ENCODE measurements at places on chromosomes 11 and 22. TPM values are rescaled to one million over a fixed set of nuclear protein-coding genes. Genes with fewer than 3 reads are reported as not detected.

DNA sequence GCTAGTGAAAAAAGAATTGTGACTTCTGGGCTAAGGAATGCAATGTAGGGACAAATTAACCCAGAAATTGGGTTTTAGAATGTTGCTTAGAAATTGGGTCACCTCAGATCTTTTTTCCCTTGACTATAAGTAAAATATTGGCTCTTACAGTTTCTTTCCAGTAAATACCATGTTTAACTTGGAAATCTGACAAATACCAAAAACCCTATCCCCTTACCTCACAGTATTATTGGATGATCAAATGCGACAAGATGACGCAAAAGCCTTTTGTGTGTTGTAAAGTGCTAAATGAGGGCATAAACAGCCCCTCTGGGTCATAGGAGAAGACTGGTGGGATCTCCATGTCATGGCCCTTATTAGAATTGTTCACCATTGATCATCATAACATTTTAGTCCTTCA is 6.1 kb upstream of the UPB1 start:
- no peak for DNase-seq

DNA sequence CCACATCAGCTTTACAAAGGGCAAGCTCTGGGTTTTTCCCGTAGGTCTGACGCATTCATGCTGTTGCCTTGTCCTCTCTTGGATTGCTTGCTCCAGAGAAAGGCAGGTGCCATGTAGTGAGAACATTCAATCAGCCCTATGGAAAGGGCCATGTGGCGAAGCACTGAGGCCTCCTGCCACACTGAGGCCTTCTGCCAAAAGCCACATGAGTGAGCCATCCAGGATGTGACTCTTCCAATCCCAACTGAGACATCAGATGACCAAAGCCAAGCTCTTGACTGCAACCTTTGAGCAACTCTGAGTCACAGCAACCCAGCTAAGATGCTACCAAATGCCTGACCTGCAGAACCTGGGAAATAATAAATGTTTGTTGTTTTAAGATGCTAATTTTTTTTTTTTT is 9.0 kb upstream of the PANX3 start:
- DNase-seq: no peak

- DNase-seq: no peak
Measured at GRCh38 chr11:34904421-34904955, 11.7 kb downstream of the APIP start.

GRCh38 chr11:12629601-12630313 is 44.5 kb upstream of the TEAD1 start:
- no peak for DNase-seq

DNA sequence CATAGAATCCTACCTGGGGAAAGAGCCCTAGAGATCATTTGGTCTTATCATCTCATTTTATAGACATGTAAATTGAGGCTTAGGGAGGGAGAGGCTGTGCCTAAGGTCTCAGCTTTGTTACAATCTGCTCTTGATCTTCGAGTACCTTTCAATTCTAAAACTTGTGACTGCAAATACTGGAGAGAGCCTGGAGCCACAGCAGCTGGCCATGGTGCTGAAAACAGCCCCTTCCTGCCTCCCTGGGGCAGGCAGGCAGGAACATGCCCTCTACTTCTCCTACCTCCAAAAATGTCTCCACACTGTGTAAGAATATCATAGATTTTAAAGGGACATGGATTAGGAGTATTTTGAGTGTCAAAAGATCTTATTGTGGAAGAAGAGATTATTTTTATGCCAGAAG is 52.2 kb downstream of the C22orf42 start:
- DNase-seq: peak; percentile 48

DNA sequence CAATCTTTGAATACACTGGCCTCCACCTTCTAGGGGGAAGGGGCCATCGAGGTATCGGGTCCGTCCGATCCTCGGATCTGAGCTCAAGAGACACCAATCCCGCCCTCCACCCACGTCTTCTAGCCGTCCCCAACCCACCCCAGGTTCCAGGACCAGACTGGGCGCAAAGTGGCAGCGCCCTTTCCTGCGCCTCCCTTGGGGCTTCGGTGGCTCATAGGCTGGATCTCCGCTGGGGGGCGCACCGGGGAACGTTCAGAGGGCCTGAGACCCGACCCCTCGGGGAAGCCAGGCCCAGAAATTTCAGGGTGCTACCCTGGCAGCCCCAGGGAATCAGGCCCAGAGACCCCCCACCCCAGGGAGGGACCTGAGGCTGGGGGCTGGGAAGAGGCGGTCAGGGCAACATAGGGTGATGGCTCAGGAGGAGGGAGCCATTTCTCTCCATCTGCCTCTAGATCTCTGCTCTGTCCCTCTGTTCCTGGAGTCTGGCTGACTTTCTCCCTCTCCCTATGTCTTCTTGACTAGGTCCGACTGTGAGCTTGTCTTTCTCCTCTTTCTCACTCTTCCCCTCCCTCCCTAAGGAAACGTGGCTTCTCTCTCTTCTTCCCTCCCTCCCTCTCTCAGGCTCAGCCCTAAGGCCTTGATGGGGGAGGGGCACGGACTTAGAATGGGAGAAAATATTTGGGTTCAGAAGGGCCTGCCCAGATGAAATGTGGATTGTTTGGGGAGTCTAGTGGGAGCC is 1.1 kb downstream of the CREB3L1 start:
- DNase-seq: peak; percentile 62

- no peak for DNase-seq
Measured at GRCh38 chr11:83222499-83222898, 29.0 kb downstream of the ANKRD42 start.

DNA sequence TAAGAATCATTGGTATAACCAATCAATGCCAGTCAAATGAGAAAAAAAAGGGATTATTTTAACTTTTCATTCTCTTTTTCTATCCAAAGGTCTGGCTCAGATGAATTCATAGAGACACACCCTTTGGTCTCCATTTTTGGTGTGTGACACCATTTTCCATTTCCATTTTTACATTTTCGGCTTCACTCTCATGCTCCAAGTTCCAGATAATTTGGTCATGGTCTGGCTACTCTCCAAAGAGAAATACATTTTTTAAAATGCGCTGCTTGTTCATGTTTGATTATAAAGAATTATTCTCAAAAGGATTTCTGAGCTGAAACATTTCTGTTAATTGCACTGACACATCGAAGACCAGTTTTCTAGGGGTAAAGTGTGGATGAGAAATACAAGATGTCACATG is 51.6 kb upstream of the FIBIN start:
- no peak for DNase-seq

DNA sequence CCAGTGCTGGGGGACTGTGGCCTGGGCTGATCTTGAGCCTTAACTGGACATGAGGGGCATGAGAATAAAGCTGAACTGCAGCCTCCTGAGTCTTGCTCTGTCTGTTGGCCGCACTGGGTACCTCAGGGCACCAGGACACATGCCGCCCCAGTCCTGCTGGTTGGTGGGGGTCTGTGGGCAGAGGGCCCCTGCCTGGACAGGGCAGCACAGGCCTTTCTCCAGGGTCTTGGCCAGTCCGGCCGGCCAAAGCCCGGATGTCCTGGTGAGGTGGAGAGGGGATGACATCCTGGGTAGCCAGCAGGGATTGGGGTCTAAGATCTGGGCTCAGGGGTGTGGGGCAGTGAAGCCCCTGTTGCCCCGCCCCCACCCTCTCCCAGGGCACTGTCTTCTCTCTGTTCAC is 1.5 kb upstream of the RPS6KA4 start:
- no peak for DNase-seq

DNA sequence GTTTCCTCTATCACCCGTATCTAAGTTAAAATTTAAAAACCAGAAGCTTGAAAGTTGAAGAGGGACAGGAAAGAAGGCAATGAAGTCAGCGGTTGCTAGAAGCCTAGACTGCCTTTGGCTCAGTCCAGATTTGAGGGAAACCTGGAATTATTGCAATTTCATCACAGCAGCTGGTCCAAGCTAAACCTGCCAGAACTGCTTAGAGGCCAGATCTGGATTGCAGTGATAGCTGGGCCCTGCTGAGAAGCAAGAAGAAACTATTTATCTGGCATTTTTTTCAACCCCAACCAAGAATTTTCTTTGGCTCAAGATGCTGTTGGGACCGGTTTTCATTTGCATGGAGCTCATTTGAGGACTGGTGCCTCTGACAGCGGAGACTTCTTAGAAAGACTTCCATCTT is 121.5 kb upstream of the TEAD1 start:
- no peak for DNase-seq

DNA sequence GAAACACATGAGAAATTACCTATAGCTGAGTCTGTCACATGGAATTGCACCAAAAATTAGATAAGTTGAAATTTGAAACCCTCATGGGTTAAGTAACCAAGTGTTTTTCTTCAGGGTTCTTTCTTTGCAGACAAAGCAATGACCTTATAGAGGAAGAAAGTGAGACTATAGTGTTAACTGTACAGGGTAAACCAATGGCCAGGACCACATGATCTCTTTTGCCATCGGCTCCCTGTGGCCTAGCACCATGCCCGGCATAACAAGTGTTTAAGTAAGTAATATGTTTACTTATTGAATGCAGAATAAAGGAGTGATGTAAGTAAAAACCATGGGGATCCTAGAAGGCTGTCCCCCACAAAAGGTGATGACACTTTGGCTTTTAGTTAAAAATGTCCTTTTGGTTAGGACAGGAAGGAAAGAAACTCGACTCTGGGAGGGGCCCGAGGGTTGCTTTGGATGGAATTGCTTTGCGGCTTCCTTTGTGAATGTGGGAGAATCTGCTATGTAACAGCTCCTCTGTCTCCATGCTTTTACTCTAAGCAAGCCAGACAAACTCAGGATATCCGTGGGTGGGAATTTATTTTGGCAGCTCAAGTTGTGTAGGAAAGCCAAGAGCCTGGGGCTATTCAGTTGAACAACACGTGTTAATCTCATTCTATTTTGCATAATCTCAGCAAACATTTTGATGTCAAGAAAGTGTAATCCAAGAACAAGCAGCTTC is 454.7 kb downstream of the INSC start:
- no peak for DNase-seq

DNA sequence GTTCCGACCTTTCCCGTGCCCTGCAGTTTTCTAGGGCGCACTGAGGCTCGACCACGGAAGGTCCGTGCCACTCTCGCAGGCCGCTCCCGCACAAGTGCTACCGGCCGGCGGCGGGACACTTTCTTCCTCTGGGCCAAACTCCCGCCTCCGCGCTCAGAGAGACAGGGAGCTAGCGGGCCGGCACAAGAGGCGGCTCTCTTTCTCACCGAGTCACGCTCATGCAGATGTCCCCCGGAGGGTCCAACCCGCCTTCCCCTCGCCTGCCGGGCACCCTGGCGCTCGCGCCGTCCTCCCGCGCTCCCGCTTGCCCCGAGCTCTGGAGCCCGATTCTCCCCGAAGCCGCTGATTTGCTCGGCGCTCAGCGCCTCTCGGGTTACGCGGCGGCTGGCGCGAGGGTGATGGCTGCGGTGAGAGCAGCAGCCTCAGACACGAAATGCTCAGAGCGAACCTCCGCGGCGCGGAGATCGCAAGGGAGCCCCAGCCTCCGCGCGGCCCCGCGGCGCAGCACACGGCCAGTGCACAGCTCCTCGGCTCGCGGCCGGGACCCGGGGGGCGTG is 1.0 kb downstream of the LMO1 start:
- peak; percentile 25 for DNase-seq

GRCh38 chr11:129249923-129250322 is 57.8 kb upstream of the ARHGAP32 start:
- no peak for DNase-seq

GRCh38 chr11:67604815-67605214 is 1.9 kb upstream of the NDUFV1 start:
- DNase-seq: no peak

DNA sequence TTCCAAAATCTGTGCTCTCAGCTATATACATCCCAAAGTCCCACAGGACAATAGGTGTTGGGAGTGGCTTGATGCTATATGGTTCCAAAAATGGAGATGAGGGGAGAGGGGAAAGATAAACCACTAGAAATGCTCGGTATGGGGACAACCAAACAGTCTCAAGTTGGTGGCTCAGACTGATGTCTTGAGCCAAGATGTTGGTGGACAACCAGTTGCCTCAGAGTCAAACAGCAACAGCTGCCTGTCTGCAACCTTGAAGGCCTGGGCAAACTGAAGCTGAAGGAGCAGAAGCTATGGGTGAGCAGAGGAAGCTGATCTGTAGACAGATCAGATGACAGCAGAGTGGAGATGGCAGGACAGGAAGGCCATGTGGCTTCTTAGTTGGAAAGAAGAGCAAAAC is 4.0 kb downstream of the RRP8 start:
- DNase-seq: no peak

DNA sequence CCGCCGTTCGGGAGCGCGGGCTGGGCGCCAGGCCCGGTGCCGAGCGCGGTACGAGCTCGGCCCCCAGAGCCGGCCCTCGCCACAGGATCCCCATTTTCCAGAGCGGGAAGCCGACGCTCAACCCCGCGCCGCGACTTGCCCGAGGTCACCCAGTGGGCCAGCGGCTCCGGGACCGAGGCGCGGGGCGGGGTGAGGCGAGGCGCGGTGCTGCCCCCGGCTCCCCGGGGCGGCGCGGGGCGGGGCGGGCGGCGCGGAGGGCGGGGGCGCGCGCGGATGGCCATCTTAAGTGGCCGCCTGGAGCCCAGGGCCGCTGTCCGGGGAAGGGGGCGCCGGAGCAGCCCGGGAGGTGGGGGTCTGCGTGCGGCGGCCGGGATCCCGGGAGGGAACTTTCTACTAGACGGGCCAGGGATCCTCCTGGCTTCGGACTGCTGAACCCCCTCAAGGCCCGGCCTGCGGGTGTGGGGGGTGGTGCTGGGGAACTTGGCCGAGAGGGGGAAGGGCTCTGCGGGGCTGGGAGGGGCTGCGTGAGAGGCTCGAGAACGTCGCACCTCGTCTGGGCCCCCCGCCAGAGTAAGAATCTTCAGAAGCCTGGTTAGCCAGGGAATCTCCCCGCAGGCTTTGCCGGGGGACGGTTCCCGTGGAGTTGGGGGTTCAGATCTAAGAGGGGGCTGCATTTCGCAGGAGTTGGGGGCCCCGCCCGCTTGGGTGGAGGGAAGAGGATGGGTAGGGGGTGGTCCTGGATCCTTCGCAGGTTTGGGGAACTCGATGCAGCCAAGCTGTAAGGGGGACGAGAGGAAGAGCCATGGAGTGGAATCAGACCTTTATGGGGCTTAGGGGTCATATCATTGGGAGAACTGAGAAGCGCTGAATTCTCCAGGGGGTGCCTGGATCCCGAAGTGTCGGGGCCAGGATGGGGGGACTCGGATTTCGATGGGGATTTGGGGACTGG is 678 bp upstream of the INPPL1 start:
- peak; percentile 80 for DNase-seq

DNA sequence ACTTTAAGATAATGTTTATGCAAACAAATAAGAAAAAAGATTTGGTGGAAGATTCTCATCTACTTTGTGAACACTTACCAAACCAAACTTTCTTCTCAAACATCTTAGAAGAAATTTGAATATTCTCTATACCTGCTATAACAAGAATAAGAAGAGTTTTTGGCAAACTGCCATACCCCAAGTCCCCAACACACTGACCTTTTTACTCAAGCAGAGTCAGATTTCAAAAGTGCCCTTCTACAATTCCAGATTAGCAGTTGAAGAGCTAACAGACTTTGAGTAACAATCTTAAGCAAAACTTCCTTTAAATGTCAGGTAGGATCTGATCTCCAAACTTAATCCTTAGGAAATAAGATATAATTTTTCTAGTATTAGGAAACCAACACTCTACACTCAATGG is 33.9 kb downstream of the TSG101 start:
- no peak for DNase-seq

The SLC6A5 gene
- not detected for total RNA-seq

The TMA7B gene
- total RNA-seq: not detected

The SCUBE2 gene
- 3.1 TPM for total RNA-seq

The SYT7 gene
- total RNA-seq: 32.8 TPM

The CDKN1C gene
- 15.0 TPM for total RNA-seq

The FBXO3 gene
- 29.6 TPM for total RNA-seq

The GAS2 gene
- total RNA-seq: 11.1 TPM

The FGF19 gene
- total RNA-seq: 1.7 TPM

The TYR gene
- total RNA-seq: not detected

The TMPRSS4 gene
- total RNA-seq: 86.4 TPM

The ARHGEF17 gene
- total RNA-seq: 78.1 TPM

The PDE3B gene
- 20.6 TPM for total RNA-seq

Data from Caco-2 (cell line).